ENCODE measurements at places on chromosomes 11 and 22. TPM values are rescaled to one million over a fixed set of nuclear protein-coding genes. Genes with fewer than 3 reads are reported as not detected.

Gene MS4A10
- polyA plus RNA-seq: 0.10 TPM

Gene UBQLNL
- polyA plus RNA-seq: 0.51 TPM

Gene TSPO
- polyA plus RNA-seq: 30.5 TPM

Gene HEPACAM
- 3.8 TPM for polyA plus RNA-seq

Gene RCOR2
- 16.8 TPM for polyA plus RNA-seq

Gene EEF1G
- 2,197 TPM for polyA plus RNA-seq

Gene TRIM49
- polyA plus RNA-seq: not detected

Gene EWSR1
- 383 TPM for polyA plus RNA-seq

Gene SYT13
- 13.3 TPM for polyA plus RNA-seq

Gene RBM7
- 55.1 TPM for polyA plus RNA-seq

Gene SLC6A5
- polyA plus RNA-seq: 0.34 TPM

Gene DMC1
- 6.4 TPM for polyA plus RNA-seq

Gene TRIM6
- polyA plus RNA-seq: 20.0 TPM

Gene B3GAT3
- 37.4 TPM for polyA plus RNA-seq

Gene POU2F3
- polyA plus RNA-seq: 0.47 TPM

Gene MPEG1
- 7.7 TPM for polyA plus RNA-seq

Gene OR51I1
- polyA plus RNA-seq: not detected

Gene SPINDOC
- 39.0 TPM for polyA plus RNA-seq

Gene FXYD6
- polyA plus RNA-seq: 141 TPM

Gene TMEM135
- 32.6 TPM for polyA plus RNA-seq
